Fibroblast of skin of right quadriceps (primary cell): ENCODE measurements at places on chromosomes 7 and 10.

GRCh38 chr7:37081436-37081835 is 357.1 kb upstream of the AOAH start:
- no peak for DNase-seq

DNA sequence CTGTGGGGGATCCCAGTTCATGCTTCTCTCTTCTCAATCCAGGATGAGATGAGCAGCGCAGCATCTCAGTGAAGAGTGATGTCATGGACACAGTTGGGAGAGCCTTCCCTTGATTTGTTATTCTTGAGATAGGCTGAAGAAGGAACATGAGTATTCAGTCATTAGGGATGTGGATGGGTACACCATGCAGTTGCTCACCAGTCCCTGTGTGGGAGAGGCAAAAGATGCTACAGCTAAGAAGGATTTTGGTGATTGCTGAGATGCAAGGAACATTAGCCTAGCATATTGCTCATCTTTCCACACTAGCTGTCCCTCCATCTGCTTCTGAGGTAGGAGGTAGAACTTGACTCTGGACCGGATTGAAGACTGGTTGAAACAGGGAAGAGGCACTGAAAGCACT is 179.6 kb downstream of the GALNT17 start:
- DNase-seq = no peak

DNA sequence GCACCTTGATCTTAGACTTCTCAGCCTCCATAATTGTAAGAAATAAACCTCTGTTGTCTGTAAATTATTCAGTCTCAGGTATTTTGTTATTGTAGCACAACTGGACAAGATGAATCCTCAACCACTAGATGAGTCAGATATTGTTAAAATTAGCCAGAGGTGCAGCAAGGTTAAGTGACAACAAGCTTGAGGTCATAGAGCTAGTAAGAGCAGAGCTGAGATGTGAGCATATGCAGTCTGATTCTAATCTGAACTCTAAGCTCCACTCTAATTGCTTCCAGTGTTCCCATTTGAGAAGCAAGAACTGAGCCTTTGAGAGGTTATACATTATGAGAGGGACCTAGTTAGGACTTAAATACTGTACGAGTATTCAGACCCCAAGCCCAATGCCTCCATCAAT is 93.1 kb downstream of the FZD1 start:
- DNase-seq = peak; percentile 37

GRCh38 chr7:78326189-78326588 is 527.6 kb downstream of the PHTF2 start:
- DNase-seq = peak; percentile 66

DNA sequence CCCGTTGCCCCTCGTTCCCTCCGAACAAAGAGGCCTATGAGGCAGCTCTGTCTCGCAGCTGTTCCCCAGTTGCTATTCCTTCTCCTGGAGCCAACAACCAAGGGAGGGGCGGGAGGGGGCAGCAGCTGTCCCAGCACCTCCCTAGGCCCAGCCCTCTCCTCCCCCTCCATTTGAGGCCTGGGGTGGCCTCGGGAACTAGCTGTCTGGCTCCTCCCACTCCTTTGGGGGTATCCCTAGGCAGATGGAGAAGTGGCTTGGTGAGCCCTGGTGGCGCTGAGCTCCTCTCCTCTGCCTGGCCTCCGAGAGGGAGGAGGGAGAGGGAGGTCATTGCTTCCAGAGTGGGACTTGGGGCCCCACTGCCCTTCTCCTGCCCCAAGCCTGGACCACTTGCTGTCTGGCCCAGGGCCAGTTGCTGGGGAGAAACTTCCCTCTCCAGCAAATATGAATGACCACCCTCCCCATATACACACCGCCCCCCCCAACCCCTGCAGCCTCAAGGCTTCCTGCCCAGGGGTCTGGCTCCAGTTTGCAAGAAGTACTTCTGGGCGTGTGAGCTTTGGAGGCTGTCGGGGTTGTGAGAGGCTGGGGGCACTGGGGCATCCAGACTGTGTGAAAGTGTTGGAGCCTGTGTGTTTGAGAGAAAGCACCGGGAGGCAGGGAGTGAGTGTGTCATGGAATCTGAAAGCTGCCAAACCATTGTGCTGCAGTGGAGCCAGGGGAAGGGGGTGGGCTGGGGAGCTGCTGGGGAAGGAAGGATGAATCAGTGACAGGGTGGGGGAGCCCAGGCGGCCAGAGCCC is 3.1 kb downstream of the FLNC start:
- peak; percentile 87 for DNase-seq
